GM06990 (cell line): ENCODE measurements at places on chromosomes 2 and 18.

- no peak for DNase-seq
Observed at GRCh38 chr2:16321872-16322271, 343.8 kb downstream of the CYRIA start.

- DNase-seq, result no peak
Observed at GRCh38 chr2:58032764-58033080, 13.9 kb upstream of the VRK2 start.

DNA sequence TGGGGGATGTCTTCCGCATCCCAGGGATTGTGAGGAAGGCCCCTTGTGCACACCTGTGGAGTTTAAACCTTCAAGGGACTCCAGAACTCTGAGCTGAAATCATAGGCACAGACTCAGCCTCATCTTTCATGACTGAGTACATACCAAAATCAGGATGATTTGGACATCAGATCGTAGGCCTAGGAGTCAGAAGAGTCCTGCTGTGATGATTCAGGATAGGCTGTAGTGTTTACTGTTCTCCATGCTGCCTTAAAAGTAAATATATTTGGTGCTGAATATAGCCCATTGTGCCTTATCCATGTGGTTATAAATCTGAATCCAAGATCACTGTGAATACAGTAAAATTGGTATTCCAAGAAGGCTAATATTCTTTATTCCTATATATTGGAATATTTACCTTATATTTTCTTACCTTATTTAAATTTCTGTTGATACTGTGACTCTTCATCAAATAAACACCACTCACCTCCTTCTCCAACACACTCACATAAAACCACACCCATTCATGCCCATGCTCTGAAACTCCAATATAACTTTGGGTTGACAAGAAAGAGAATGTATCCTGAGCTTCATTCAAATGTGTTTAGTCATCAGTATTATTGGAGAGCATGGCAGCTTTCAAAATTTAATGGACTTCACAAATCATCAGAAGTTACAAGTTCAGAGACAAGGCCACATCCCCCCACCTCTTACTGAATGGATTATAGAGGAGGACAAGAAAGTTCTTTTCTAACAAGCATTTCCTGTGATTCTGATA, 561.4 kb upstream of the LINC00305 start:
- no peak for DNase-seq

GRCh38 chr2:235234736-235235135, 259.1 kb upstream of the AGAP1 start:
- DNase-seq, result no peak

- DNase-seq, result no peak
Observed at GRCh38 chr2:60822987-60823386, 58.4 kb upstream of the REL start.

GRCh38 chr2:85129861-85130260, 3.3 kb upstream of the TCF7L1 start:
- DNase-seq, result no peak

DNA sequence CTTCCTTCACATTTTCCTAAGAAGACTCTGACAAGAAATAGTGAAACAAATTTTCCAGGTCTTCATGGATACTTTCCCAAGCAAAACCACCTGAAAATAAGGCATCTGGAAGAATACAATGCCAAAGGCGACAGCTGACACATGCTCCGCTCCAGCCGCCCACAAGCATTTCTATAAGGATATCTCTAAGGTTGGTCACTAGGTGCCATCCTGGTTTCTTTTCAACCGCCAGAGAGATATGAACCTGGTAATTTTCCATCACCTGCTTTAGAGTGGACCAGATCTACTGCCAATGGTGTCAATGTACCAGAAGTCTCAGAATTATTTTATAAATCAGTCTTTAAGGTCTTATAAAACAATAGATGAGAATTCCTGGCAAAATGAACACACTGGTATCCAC, 97.2 kb downstream of the GAREM1 start:
- no peak for DNase-seq

DNA sequence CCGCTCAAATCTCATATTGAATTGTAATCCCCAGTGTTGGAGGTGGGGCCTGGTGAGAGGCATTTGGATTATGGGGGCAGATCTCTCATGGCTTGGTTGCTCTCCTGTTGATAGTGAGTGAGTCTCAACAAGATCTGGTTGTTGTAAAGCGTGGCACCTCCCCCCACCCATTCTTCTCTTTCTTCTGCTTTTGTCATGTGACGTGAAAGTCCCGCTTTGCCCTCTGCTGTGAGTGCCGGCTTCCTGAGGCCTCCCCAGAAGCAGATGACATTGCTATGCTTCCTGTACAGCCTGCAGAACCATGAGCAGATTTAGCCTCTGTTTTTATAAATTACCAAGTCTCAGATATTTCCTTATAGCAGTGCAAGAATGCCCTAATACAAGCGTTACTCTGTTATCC, 673.8 kb downstream of the ADCYAP1 start:
- no peak for DNase-seq

DNA sequence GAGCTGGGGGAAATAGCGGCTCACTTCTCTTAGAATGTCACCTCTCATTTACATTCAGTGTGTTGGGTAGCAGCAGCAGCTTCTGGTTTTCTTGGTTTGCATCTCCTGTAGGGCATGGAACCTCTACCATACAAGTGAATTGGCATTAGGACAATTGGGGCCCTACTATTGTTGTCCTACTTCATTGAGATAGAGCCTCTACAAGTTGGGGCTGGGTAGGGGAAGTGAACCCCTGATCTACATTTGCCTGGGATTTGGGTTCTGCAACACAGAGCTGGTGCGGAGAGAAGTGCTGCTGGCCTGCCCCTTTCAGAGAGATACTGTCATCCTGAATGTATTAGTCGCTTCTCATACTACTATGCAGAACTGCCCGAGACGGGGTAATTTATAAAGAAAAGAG, 391.6 kb upstream of the HS6ST1 start:
- no peak for DNase-seq

- no peak for DNase-seq
Observed at GRCh38 chr2:145094370-145094769, 574.5 kb upstream of the ZEB2 start.

DNA sequence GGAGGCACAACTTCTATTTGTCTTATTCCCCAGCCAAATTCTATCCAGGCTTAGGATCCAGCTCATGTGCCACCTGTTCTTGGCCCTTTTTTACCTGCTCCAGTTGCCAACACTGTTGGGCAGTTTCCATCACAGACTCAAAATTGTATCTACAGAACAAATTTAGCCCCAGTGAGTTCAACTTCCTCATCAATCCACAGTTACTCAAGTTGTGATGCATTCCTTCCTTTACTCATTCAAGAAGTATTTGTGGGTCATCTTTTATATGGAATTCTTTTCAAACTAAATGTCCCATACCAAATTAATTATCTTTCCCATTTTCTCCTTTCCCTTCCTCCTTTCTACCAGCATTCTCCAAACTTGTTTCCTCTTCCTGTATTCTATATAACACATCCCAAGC, 12.7 kb upstream of the DDX18 start:
- DNase-seq, result no peak

GRCh38 chr2:105597011-105597805, 147.5 kb upstream of the NCK2 start:
- no peak for DNase-seq

GRCh38 chr2:73714091-73714490, 23.1 kb downstream of the TPRKB start:
- DNase-seq, result no peak

DNA sequence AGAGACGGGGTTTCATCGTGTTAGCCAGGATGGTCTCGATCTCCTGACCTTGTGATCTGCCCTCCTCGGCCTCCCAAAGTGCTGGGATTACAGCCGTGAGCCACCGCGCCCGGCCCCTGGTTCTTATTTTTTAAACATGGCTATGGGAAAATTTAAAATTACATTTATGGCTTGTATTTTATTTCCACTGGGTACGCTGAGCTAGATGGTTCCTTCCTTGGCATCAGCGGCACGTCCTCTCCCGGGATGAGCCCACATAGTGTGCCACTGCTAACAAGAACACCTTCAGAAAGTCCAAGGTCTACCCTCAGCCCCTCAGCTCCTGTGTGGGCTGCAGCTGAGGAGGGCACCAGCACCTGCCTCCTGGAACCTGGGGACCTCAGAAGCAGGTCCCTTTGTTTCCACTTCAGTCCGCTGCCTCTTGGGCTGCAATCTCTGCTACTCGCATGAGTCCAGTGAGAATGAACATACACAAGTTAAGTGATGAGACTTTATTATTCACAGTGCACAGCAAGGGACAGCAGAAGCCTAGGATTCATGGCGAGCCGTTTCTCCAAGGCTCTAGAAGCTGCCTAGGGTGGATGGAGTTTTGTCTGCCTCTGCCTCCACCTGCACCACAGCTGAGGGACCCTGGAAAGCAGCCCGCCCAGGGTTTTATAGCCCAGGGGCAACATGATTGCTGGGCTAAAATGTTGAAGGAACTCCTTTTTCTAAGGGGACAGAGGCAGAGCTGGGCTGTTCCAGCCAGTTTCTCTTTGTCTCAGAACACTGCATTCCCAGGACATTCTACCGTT, 107.5 kb upstream of the TEX51 start:
- no peak for DNase-seq

GRCh38 chr2:226661789-226662545, 137.7 kb downstream of the IRS1 start:
- no peak for DNase-seq

DNA sequence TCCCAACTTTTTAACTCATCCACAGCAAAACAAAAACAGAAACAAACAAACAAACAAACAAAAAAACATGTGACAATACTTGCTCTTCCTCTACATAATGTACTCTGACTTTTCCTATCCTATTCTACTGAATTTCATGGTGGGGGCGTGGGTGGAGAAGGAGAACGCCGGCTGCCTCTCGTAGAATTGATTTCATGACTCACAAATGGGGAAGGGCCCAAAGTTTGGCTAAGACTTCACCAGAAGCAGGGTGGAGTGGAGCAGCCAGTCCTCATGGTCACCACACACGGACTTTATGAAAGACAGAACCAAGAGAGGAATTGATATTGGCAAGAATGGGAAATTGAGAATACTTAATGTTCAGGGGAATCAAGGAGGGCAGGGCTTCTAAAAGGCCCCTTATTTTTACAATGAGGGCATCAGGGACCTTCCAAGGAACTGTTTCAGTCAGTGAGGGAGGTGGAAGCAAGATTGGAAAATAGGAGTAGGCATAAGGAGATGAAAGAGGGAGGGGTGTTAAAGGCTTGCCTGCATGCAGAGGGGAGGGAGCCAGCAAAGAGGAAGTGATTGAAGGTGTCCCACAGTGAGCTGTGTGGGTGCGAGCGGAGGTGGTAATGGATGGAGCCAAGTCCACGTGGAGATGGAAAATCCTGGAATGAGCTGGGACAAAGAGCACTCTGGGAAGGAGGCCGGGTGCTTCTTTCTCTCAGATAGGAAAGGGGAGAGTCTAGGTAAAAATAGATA, 27.9 kb downstream of the MARCHF4 start:
- DNase-seq, result no peak

- no peak for DNase-seq
Observed at GRCh38 chr2:23183733-23184132, 201.2 kb upstream of the KLHL29 start.

DNA sequence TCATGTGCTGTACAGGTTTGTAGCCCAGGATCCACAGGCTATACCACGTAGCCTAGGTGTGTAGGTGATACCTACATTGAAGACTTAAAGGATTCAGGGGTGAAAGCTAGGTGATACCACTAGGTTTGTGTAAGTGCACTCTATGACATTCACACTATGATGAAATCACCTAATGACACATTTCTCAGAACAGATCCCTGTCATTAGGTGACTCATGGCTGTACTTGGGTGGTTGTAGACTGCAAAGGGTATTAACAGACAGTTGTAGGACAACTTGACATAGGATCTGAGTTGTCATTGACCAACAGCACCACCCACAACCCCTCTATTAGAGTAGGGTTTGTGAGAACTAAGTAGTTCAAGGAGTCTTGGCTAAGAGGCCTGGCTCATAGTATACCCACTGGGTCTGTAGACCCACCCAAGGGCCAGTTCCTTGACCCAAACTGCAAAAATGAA, 27.7 kb upstream of the SMCHD1 start:
- no peak for DNase-seq

- no peak for DNase-seq
Observed at GRCh38 chr18:8705961-8706790, 820 bp downstream of the MTCL1 start.

DNA sequence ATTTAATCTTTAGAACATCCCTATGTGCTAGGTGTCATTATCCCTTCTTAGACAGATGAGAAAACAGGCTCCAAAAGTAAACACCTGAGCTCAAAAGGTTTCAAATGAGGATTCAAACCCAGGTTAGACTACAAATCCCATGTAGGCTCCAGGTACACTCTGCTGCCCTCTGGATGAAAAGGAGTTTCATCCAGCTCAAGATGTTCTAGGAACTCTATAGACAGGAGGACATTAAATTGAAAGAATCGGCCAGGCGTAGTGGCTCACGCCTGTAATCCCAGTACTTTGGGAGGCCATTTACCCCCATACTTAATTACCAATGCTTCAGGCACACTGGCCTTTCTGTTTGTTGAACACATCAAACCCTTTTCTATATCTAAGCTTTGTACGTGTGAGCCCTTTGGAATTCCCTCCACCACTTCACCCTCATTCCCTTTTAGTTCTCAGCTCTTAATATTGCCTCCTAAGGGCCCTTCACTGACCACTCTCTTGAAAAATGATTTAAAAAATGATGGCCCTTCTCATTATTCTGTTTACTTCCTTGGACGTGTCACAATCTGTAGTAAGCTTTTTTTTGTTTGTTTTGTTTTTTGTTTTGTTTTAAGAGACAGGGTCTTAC, 10.7 kb downstream of the SLC25A12 start:
- DNase-seq, result no peak

GRCh38 chr2:193240752-193241151, 1046.0 kb upstream of the TMEFF2 start:
- no peak for DNase-seq

DNA sequence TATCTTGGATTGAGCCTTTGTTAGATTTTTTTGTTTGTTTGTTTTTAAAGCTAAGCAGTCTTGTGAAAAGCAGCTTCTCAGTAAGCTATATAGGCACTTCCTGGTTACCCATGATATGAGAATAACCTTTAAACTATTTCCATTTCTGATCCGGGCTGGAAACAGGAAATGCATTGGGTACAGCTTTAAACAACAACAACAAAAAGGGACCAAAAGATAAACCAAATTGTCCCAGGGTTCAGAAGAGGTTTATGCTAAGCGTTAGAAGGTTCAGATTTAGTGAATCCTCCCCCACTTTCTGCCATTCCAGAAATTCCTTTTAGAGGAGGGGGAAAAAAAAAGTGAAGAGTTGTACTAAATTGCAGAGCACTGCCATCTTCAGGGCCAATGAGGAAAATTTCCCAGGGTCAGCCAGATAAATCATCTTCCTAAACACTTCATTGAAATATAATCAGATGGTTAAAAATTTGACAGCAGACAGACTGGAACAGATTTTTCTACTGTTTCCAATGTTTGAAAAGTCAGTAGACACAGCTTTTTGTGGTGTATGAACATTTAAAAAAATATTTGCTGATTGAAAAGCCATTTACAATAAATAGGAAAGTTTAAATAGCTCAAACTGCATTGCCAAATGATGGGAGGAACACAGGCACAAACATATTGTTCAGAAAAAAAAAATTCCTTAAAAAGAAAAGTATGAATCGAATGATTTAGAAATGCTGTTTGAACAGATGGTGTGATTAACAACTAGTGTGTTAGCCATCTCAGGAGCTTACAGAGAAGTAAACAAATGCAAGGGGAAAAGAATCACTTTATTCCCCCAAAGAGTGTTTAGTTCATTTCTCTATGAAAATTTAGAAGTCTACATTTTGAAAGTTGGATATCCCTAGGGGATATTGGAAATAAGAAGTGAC, 189.9 kb upstream of the TANK start:
- no peak for DNase-seq
